ENCODE measurements at places on chromosomes 7 and 10. TPM values are rescaled to one million over a fixed set of nuclear protein-coding genes. Genes with fewer than 3 reads are reported as not detected.

PRPS1L1 gene
- not detected for total RNA-seq

HMX3 gene
- total RNA-seq = 0.19 TPM

DNA sequence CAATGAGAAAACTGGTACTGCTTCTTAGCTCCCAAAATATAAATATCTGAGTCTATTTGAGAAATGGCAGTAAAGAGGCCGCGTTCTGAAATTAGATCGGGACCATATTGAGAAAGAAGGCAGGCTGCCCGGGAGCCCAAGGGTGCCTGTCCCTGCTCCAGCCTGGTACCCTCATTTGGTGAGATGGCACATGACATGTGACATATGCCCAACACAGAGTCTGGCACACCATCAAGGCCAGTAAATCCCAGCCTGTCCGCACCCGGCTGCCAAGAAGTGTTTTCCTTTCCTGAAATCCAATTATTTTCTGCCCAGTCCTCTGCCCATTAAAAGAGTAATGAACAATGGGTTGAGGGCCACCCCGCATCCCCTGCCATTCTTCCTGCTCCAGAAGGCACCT is 66.4 kb downstream of the CDH23 start:
- no peak for DNase-seq

LRIT1 gene
- not detected for total RNA-seq

GRCh38 chr7:134892963-134893362 is 93.3 kb upstream of the AGBL3 start:
- no peak for DNase-seq

DNA sequence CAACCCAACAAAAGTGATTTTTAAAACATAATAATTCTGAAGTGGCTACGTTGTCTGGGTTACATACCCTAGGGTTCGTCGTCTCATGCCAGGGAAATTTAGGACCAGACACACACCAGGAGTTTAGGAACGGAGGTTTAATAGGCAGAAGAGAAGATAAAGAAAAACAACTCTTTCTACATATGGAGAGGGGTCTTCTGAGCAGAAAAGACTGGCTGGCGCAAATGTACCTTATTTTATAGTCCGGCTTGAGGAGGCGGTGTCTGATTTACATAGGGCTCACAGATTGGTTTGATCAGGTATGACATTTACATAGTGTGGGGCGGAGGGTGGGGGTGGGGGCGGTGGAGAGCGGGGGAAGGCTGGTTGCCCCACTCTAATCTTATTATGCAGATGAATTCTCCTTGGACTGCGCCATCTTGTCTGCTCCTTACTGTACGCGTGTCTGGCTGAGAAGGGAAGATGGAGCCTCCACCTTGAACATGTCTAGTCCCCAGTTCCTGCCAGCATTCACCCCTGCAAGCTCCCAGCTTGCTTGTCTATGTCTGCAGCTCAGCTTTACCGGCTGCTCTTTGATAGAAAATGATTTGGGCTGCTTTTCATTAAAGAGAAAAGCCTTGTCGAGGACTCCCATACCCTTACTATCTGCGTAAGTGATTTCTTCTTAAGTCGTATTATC is 98.7 kb downstream of the RALA start:
- DNase-seq = no peak

DNA sequence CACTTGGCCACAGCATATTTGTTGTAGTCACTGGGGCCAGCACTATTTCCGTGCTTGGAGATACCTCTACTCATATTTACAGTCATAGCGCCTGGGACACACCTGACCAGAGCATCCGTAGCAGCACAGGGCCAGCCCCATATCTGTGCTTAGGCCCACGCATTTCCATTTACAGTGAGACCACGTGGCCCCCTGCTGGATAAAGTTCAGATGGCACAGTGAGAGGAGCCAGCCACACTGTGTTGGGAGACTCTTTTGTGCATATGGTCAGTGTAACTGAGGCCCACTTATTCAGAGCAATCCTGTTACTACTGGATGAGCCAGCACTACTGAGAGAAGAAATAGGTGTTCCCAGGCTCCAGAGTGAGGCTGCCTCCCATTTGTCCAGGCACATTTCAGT is 455.3 kb downstream of the REEP3 start:
- peak; percentile 54 for DNase-seq

DNA sequence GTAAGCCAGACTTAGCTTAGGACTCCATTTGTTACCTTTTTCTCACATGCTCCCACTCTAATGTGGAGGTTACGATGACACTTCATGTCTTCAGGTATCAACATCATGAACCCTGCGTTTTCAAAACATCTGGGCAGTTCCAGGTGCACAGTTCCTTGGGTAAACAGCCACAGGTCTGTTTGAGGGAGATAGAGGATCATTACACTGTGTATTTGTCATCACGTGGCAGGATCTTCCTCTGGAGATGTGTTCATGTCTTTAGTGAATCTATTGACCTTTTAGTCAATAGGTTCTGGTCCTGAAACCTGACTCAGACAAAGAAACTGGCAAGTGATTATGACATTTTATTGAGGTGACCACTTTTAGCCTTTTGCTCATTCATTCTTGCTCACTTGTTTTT is 145.5 kb downstream of the ANKRD7 start:
- no peak for DNase-seq

- DNase-seq = no peak
Observed at GRCh38 chr7:25391295-25391861, 163.1 kb upstream of the NPVF start.

GRCh38 chr10:71419750-71420149 is 23.0 kb downstream of the CDH23 start:
- no peak for DNase-seq

- peak; percentile 46 for DNase-seq
Observed at GRCh38 chr10:92689663-92690210, at the start of gene HHEX. TSS of gene HHEX (plus strand) at chr10:92689955. CDS start at chr10:92689987, 32 bp downstream.

GRCh38 chr7:90596671-90597562 is 796 bp downstream of the CDK14 start:
- DNase-seq = no peak

UPF2 gene
- total RNA-seq = 32.0 TPM

WEE2 gene
- not detected for total RNA-seq

- no peak for DNase-seq
Observed at GRCh38 chr7:19381321-19381720, 236.1 kb upstream of the FERD3L start.

DNA sequence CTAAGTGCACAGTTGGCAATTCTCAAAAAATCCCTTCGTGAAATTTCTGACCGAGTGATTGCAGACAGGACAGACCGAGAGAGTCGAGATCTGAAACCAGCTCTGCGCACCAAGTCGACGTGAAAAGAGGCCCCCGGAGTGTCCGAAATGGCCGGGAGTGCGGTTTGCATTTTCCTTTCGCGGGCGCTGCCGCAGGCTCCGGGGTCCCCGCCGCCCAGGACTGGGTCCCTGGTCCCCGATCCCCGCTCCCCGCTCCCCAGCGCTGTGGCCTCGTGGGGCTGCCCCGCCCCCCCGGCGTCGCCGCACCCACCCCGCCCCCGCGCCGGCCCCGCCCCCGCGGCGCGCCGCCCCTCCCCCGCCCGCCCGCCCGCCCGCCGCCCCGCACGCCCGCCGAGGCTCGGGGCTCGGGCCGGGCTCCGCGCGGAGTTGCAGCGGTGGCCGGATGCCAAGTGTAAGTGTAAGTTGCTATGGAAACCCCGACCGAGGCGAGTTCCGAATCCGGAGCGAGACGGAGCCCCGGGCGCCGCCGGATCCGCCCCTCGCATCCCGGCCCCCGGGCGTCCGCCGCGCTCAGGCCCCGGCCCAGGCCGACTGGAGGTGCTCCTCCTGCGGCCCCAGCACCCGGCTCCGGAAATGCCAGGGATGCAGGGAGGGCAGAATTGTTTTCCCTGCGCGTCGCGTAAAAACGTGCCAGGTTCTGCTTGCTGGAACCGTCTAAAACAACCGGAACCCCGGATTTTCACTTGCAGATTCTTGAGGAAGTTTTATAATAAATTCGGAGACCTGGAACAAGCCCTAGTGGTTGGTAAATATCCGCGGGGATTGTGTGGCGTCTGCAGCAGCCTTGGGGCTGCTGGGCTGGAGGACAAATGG is 4.6 kb downstream of the BMI1 start:
- DNase-seq = peak; percentile 80

DNA sequence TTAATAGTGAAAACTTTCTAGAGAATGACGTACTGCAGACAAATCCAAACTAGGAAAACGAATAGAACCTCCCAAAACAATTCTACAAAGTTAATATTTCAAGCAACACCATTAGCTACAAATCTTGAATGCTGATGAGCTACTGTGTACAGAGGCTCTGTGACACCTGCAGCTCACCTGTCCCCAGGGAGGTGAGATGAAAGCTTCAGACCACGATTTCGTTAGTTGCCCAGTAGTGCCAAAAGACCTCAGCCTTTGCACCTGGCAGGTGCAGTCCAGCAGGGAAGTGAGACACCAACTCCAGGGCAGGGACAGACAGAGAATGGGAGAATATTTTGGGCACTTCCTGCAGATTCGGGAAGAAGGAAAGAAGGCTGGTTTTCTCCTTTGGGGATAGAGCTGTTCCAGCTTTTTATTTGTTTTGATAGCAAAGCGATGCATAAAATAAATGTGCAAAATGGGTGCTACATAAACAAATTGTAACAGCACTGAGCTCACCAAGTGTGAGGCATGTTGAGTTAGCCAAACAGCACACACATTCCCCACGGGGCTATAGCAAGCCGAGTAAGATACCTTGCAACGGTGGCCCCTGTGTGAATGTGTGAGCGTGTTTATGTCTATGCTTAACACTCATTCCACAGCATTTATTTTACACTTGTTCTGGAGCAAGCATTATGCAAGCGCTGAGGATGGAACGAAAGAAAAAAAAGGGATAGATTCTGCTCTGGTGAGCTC is 1024.8 kb upstream of the AUTS2 start:
- DNase-seq = no peak

OPN1SW gene
- not detected for total RNA-seq

DNA sequence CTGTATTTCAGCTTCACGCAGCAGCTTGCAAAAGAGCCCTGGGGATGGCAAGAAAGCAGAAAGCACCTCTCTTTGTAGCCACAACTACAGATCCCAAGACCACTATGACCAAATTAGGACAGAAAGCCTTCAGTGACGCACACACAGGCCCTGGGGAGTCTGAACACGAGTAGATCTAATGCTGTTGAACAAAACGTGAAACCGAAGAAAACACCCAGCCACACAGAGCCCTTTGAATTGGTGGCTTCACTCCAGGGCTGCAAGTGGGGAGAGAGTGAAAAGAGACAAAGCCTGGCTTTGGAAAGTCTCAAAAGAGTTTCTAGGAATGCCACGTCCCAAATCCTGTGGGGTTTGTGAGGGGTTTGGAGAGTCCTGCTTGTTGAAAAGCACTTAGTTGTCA is 28.4 kb downstream of the PLXNA4 start:
- DNase-seq = no peak

DNA sequence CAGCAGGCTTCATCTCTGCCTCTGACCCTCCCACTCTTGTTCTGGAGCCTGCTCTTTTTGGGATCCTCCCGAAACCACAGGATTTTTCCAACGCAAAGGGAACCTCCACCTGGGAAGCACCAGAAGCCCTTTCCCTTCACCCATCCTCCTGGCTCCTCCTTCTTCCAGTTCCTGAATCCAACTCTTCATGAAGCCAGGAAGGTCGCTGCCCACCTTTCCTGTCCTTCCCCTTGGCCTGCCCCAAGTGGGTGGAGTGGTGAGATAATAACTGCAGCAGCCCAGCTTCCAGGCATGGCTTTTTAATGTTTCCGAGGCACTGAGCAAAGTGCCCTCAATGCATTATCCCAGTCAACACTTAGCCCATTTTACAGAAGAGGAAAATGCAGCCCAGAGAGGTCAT is 70.8 kb upstream of the EEPD1 start:
- DNase-seq = no peak

GRCh38 chr10:112962343-112962742 is 12.3 kb downstream of the TCF7L2 start:
- DNase-seq = no peak

DNAJC12 gene
- 11.5 TPM for total RNA-seq

GRCh38 chr10:34655286-34656170 is 159.6 kb downstream of the PARD3 start:
- peak; percentile 15 for DNase-seq

UCN3 gene
- total RNA-seq = not detected

SLC26A5 gene
- not detected for total RNA-seq

KCP gene
- 0.05 TPM for total RNA-seq

DNA sequence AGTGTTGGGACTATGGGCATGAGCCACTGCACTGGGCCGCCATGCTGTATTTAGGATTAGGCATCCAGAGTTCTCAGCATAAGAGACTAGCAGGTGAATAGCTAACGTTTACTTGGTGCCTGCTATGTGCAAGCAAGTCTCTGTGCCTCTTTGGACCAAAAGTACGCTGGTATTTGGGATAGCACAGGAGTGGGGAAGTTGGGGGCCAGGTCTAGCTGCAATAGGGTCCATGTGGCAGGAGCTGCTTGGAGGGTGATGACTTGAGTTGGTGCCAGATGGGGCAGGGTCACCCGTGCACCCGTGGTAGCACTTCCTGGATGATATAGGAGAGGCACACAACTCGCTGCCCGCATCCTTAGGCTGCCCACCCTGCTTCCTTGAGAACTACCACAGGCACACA is 22.4 kb downstream of the NACAD start:
- DNase-seq = no peak

GRCh38 chr7:110007320-110008063 is 1083.4 kb upstream of the LRRN3 start:
- DNase-seq = no peak
